Activated CD8-positive, alpha-beta memory T cell treated with anti-CD3 and anti-CD28 coated beads for 48 hours (primary cell): ENCODE measurements at places on chromosomes 5 and 9.

DNA sequence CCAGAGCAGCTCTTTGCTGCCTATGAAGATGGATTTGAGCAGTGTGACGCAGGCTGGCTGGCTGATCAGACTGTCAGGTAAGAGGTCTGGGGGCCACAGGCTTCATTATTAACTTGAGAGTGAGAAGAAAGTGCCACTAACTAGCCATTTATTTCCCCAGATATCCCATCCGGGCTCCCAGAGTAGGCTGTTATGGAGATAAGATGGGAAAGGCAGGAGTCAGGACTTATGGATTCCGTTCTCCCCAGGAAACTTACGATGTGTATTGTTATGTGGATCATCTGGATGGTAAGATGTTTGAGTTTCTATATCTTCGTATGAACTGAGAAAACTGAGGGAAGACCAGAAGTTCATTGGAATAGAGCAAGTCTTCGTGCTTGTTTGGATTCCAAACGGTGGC, 22.1 kb downstream of the VCAN start:
- DNase-seq = no peak

GRCh38 chr9:82736701-82737100, 326.2 kb downstream of the RASEF start:
- no peak for DNase-seq

DNA sequence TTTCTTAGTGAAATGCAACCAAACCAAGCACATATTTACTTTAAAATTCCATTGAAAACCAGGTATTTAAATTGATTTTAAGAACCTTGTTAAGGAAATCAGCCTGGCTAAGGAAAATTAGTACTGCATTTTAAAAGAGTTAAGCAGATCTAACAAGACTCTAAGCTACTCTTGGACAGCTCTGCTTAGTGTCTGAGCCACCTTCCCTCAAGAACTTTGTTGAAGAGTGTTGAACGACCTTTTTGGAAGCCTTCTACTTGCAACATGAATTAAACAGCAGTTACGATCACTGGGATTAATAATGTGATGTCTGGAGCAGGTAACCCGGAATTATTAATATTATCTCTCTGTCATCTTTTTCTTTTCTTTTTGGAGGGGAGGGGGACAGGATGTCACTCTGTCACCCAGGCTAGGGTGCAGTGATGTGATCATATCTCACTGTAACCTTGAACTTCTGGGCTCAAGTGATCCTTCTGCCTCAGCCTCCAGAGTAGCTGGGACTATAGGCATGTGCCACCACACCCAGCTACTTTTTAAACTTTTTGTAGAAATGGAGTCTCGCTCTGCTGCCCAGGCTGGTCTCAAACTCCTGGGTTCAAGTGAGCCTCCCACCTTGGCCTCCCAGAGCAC, 74.7 kb downstream of the ANKRD55 start:
- no peak for DNase-seq

DNA sequence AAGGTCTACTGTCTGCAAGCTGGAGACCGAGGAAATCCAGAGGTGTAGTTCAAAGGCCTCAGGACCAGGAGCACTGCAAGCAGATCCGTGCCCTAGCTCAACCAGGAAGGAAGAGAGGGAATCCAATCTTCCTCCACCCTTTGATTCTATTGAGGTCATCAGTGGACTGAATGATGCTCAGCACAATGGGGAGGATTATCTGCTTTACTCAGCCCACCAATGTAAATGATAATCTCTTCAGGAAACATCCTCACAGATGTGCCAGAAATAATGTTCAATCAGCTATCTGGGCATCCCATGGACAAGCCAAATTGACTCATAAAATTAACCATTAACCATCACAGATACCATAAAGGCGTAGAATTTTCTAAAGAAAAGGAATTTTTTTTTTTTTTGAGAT, 92.0 kb downstream of the BASP1 start:
- DNase-seq = no peak

GRCh38 chr5:76766746-76767145, 50.8 kb downstream of the F2R start:
- no peak for DNase-seq

GRCh38 chr9:292915-293314, 78.2 kb downstream of the DOCK8 start:
- no peak for DNase-seq

GRCh38 chr5:119071561-119071995, 691 bp downstream of the DMXL1 start:
- DNase-seq = no peak

DNA sequence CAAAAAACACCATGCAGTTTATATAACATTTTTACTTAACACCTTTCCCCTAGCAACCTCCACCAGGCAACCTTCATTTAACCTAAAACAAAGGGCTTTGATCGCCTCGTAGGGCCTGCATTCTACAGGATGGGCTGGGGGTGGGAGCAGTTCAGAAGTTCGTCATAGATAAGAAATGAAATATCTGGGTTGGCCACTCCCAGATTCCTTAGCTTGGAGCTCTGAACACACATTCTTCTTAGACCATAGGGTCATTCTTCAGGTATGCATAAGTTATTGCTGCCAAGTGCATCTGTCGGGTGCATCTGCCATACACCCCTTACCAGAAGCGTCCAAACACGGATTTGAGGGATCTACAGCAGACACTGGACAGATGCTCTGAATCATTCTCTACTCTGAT, 4.3 kb upstream of the SLC22A5 start:
- DNase-seq = no peak

GRCh38 chr5:105506692-105507277, 1944.2 kb upstream of the NUDT12 start:
- DNase-seq = no peak

DNA sequence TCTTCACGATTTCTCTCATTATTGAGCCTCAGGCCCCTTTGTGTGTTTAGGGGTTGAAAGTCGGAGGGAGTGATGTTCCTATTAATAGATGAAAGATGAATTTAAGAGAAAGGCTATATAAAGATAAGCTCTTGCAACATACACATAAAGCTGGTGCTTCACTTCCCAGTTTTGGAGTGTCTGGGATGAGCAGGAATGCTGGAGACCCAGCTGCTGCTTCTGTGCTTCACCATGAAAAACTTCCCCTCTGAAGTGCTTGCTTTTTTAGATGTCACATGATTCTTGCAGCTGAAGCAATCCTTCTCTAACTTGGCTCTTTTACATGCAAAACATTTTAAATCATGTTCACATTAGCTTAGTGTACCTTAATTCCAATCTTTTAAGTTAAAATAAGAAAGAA, 19.7 kb upstream of the SNCAIP start:
- DNase-seq = no peak

- peak; percentile 37 for DNase-seq
Measured at GRCh38 chr9:136342181-136343120, 15.1 kb downstream of the GPSM1 start.

GRCh38 chr9:122216798-122217418, 11.8 kb downstream of the LHX6 start:
- no peak for DNase-seq

DNA sequence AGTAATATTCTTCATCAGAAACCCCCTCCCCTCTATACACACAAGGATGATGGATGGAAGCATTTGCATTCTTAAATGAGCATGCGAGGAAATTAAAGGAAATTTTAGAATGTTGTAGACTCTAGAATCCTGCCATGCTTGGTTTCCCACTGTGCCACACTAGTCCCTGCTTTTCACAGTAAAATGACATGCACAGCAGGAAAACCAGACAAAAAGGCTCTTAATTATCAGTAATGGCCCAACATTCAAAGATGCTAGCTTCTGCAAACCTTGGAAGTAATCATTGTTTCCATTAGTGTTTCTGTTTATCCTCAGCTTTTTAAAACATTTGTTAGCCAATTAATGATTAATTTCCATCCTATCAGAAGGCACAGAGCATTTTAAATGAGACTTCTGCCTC, 255.8 kb downstream of the SLCO4C1 start:
- DNase-seq = no peak

- DNase-seq = no peak
Measured at GRCh38 chr9:125258832-125259534, 2.6 kb upstream of the GAPVD1 start.

GRCh38 chr5:72436796-72437471, 70.3 kb downstream of the ZNF366 start:
- no peak for DNase-seq

- no peak for DNase-seq
Measured at GRCh38 chr5:145854651-145855258, 18.1 kb downstream of the GRXCR2 start.

GRCh38 chr9:79946712-79947111, 374.9 kb downstream of the TLE4 start:
- no peak for DNase-seq

GRCh38 chr5:135386886-135387628, 12.0 kb downstream of the MACROH2A1 start:
- no peak for DNase-seq

GRCh38 chr9:72509053-72509452, 12.4 kb upstream of the TMC1 start:
- DNase-seq = no peak

GRCh38 chr9:121741228-121741918, 89.9 kb downstream of the DAB2IP start:
- no peak for DNase-seq

DNA sequence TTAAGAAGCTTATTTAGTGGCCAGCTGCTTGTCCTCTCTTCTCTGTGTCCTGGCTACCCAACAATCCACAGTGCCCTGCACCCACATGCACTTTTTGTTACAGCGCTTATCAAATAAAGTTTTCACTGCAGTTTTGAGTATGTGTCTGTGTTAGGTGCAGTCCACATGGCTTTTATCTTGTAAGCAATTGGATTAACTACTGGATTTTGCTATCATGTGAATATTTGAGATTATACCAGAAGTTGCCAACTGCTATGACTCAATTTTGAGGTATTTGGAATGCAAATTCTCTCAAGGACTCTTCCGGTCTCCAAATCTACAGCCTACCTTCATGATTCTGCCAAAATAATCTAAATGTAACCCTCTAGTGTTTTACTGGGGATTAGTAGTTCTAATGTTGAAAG, 690.2 kb downstream of the NR2F1-AS1 start:
- DNase-seq = no peak

GRCh38 chr9:137918331-137919094, 40.9 kb downstream of the CACNA1B start:
- no peak for DNase-seq

DNA sequence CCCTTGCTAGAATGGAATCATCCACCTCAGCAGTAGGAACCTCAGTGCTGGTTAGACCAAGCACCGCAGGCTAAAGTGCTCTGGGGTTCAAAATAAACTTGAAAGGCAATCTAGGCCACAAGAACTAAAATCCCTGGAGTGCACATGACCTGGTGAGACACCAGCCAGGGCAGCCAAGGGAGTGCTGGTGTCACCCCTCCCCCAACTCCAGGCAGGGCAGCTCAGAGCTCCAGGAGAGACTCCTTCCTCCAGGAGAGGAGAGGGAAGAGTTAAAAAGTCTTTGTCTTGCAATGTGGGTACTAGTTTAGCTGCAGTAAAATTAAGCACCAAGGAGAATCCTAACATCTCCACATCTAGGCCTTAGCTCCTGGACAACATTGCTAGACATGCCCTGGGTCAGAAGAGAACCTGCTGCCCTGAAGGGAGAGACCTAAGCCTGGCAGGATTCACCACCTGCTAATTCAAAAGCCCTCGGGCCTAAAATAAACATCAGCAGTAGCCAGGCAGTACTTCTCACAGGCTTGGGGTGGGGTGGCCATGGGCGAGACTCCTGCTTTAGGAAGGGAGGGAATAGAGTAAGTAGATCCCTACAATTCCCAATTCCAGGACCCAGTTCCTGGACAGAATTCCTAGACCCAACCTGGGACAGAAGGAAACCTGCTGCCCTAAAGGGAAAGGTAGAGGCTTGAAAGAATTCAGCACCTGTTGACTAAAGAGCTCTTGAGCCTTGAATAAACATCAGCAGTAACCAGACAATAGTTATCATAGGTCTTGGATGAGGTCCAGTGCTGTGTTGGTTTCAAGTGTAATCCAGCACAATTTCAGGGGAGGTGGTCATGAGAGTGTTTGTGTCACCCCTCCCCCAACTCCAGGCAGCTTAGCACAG, 25.8 kb downstream of the UGT3A2 start:
- no peak for DNase-seq

GRCh38 chr9:93357649-93358048, 93.8 kb upstream of the FAM120A start:
- DNase-seq = no peak

- no peak for DNase-seq
Measured at GRCh38 chr5:40402007-40402364, 277.7 kb upstream of the PTGER4 start.

DNA sequence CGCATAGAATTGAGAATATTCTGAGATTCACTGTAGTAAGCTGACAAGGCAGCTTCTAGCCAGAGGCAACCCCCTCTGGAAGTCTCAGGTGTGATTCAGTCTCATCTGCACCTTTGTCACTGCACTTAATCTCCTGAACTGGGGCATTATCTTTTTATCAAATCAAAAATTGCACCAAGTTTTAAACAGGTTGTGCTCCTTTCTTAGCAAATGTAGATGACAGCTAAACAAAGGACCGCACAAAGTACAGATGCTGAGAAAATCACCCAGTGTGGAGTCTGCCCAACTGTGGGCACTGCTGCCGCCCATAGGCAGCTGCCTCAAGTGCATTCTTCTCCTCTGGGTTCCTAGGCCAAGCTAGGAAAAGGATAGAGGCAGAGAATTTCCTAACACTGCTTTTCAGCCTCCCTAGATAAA, 51.1 kb downstream of the STARD4 start:
- no peak for DNase-seq

DNA sequence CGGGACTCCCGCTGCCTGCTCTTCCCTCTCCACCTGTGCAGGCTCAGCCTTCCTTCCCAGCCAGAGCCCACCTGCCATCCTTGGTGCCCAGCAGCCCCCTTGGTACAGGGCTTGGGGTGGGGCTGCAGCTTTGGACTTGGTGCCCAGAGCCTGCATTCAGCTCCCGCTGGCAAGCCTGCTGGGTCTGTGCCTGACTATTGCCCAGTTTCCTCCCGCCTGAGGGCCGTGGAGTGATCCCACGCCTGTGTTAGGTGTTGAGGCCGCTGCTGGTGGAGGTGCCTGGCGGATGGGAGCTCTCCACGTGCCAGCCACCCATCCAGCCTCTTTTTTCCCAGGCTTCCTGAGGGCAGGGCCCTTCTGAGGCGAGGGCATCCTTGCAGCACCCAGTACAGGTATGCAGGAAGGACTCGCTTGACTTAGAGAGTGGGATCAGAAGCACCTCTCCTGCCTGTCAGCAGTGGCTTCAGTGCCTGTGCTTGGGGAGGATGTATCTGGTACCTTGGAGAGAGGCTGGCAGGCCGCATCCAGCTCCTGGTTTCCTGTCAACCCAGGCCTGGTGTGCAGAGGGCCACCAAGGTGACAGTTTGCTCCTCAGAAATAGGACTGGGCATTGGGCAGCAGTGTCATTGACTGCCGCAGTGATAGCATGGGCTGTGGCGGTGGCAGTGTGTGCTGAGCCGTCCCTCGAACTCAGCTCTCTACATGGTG, 7.8 kb downstream of the RXRA start:
- no peak for DNase-seq
